CMK (cell line): ENCODE measurements at places on chromosomes 5 and 9.

DNA sequence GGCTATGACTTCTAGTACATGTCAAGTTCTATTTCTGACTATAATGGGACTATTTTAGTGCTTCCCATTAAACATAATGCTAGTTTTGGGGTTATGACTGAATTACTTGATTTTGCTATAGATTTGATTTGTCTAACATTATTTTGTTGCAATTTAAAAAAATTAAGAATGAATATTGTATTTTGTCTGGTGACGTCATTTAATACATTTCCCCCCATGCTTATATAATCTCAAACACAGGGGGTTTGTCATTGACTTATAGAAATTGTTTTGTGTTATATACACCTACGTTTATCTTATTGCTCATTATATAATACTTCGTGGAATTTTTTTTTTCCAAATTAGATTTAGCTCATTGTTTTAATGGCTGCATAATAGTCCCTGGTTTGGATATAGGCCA, 270.3 kb upstream of the VLDLR start:
- DNase-seq, result no peak

DNA sequence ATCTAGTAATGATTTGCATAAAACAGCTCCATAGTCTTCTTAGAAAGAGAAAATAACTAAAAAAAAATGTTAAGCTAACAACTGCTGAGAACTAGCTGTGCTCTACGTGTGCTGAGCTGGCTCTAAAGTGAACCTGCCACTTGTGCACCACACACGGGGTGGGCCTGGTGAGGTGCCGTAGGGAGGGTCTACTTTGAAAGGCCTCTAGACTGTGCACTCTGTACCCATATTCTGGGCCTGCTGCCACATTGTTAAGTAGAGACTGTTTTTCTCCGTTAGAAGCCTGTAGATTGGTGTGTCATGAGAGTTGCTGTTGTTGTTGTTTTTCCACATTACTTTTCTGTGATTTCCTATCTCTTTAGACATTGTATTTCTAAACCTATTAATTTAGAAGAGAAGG, 93.9 kb downstream of the CD180 start:
- DNase-seq, result no peak

DNA sequence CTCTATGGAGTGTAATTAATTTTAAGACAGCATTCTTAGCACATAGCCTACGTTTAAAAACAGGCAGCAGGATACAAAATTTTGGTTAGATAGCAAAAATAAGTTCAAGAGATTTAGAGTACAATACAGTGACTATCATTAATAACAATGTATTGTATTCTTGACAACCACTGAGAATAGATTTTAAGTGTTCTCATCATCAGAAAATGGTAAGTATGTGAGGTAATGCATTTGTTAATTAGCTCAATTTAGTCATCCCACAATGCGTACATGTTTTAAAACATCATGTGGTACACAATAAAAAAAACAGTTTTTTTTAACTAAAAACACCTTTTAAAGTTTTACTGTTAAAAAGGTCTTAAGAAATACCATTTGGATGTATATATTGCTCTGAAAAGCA, 94.2 kb downstream of the MUSK start:
- no peak for DNase-seq

GRCh38 chr5:6117212-6117611, 261.1 kb downstream of the MED10 start:
- no peak for DNase-seq

GRCh38 chr9:92265154-92265553, 28.3 kb downstream of the IARS1 start:
- no peak for DNase-seq

GRCh38 chr5:163564321-163564938, 59.0 kb downstream of the MAT2B start:
- DNase-seq, result peak; percentile 9

- DNase-seq, result no peak
These were observed 110.1 kb upstream of the PPP1R26 start for GRCh38 chr9:135369412-135369990.

DNA sequence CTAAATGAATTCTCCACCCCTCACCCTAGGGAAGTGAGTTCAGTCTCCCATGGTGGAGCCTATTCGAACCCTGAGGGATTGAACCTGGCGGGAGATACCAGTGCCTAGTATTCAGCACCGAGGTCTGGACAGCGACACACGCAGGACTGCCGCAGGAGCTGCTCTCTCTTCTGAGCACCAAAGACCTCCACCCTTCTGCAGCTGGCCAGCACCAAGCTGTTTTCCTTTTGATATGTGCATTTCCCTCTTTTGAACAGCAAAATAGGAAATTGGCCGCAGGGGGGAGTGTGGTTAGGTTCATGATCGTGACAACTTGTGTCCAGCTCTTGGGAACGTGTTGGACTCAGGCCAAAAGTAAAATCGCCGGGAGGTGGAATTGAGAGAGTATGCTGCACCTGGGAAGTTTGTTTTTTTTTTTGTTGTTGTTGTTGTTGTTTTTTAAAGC, 1.2 kb upstream of the PCSK1 start:
- DNase-seq, result peak; percentile 21

DNA sequence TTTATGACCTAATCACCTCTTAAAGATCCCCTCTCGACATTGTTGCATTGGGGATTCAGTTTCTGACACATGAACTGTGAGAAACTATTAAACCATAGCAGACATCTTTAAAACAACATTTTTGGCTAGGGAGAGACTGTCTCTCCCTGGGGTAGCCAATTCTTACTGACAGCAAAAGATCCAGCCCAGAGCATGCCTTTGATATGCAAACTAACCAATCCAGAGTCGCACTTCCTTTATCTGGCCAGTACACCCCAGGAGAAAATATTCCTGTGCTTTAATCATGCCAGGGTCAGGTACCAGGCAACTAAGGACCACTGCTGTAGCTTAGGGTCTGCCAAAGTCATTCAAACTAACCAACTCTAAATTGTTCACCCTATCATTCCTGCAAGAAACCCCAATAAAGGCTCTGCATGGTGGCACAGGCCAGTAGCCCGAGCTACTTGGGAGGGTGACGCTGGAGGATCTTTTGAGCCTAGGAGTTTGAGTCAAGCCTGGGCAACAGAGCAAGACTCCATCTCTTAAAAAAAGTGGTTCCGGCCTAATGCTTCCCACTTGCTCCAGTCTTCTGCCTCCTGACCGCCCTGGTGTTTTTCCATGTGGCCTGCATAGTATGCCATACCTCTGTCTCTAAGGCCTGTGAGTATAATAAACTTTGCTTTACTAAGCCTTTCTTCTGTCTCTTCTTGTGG, 62.3 kb upstream of the DAPK1 start:
- no peak for DNase-seq

DNA sequence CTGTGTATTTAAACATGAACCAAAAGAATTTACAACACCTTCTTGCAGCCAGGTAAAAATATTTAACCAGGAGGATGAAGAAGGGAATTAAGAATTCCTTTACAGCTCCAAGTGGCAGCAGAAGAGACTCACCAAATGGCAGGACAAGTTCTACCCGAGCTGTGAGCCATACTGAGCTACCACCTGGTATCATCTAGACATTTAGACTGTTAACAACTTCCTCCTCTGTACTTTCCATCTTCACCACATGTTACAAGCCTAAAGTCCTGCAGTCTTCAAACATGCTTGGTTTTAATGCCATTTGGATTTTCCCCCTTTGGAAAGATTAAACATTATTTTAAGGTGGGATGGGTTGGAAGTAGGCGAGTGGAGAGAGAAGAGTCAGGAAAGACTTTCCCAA, 190.2 kb downstream of the TRPM6 start:
- no peak for DNase-seq

DNA sequence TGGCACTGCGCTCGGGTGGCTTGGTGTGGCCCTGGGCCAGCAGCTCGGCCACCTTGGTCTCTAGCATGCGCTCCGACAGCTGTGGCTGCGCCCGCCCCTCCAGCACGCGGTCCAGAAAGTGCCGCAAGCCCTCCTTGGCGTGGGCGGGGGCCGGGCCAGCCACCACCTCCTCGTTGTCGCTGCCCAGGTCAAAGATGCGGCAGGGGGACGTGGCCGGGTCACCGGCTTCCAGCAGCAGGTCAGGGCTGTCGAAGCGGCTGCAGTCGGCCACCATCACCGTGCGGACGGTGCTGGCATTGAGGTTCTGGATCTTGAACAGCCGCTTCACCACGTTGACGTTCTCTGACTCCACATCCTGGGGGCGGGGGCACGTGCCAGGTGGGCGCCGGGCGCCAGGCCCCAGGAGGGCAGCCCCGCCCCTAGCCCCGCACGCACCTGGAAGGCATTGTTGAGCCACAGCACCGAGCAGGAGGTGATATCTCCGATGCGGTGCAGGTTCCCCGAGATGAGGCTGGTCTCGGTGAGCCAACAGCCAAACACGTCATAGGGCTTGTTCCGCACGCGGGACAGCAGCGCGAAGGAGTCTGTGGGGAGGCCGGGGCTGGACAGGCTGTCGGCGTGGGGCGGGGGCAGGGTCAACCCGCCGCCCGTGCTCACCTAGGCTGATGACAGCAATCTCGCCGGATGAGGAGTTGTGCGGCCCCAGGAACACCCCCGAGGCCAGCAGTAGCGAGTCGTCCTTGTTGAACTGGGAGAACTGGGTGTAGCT, 2.2 kb downstream of the FBXW5 start:
- DNase-seq, result no peak

- DNase-seq, result no peak
These were observed 226.3 kb downstream of the SMARCA2 start for GRCh38 chr9:2241461-2241835.

- DNase-seq, result no peak
These were observed 152.3 kb downstream of the GAS1 start for GRCh38 chr9:86795047-86795442.

GRCh38 chr5:62457071-62457470, 44.5 kb downstream of the IPO11 start:
- DNase-seq, result no peak

DNA sequence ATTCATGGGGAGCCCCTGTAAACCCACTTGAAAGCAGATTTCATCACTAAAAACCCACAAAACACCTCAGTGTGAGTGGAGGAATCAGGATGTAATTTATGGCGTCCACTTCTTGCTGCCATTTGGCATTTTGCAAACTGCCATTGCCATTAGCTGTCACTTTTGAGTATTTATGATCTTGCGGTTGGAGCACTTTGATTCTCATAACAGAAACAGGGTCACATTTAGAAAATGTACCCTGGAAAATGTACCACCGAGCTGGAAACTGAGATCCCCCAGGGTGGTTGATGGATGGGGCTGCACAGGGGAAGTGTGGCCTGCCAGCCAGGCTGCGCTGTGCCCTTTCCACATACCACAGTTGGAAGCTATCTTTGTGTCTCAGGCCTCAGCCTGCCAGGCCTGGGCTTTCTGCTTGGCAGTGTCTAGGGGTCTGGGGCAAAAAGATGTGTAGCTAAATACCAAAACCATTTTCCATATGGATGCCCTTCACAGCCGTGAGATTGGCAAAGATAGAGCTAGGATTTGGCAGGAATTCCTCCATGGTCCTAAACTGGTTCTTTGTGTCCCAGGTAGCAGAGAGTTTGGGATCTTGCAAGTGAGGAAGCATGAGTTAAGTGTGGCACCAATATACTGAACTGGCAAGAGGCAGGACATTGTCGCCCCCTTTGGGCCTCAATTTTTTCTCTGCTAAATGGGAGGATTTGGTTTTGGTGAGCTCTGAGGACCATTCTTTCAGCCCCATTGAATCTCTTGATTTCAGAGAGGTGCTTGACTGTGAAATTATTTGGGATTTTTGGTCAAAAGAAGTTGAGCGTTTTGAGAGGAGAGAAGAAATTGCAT, 46.2 kb downstream of the GALNT10 start:
- no peak for DNase-seq

GRCh38 chr9:87725900-87726709, at the start of gene CTSL:
Gene CTSL, plus strand, starts transcription at chr9:87726119. Its CDS starts 1,485 bp downstream, at chr9:87727604.
- DNase-seq, result peak; percentile 34

DNA sequence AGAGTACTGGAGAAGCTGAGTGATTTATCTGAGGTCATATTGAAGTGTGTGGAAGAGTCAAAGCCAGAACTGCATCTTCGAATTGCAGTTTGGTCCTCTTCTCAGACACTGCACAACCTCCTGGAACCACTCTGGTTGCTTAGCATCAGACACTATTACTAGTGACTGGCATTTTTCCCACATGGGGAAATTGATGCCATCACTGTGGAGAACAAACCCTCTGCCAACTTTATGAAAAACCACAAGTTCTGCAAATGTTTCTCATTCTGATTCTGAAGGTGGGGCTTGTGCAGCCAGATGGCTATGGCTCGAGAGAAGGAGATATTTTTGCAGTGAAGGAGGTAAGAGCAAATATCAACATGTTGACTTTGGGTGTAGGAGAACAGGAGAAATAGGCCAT, 67.2 kb downstream of the KCTD16 start:
- DNase-seq, result no peak

GRCh38 chr5:75523275-75523674, 11.6 kb downstream of the POLK start:
- DNase-seq, result no peak

GRCh38 chr5:10499776-10500175, 58.1 kb downstream of the ROPN1L start:
- no peak for DNase-seq

- no peak for DNase-seq
These were observed 207.2 kb downstream of the NFIB start for GRCh38 chr9:14106699-14107098.

DNA sequence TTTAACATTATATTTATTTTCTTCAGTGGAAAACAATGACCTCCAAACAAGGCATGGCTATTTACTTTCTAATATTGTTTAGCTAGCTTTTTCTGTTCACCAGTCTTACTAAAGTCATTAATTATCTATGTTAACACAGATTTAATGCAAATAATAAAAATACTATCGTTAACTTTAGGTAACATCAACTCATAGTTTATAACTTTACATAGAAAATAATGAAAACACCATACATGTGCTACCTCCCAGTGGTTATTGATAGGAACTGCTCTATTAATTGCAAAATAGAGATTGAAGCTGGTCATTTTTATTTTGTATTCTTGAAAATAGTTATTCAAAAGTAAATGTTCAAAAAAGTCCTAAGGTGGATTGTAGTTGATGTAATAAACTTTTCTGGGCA, 78.3 kb upstream of the HCN1 start:
- DNase-seq, result no peak

DNA sequence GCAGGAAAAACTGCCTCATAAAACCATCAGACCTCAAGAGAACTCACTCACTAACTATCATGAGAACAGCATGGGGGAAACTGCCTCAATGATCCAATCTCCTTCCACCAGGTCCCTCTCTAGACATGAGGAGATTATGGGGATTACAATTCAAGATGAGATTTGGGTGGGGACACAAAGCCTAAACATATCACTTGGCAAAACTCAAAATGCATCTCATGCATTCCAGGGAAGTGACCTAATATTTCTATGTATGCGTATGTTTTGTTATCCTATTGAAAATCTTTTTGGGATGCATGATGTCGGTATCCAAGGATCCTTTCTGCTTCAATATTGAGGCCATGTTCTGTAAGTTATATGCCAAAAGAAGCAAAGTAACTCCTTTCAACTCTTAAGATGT, 174.0 kb downstream of the PLK2 start:
- no peak for DNase-seq

GRCh38 chr5:171795381-171795780, 9.8 kb downstream of the SMIM23 start:
- DNase-seq, result no peak
